HTR-8/SVneo (cell line): ENCODE measurements at places on chromosomes 12 and 14.

DNA sequence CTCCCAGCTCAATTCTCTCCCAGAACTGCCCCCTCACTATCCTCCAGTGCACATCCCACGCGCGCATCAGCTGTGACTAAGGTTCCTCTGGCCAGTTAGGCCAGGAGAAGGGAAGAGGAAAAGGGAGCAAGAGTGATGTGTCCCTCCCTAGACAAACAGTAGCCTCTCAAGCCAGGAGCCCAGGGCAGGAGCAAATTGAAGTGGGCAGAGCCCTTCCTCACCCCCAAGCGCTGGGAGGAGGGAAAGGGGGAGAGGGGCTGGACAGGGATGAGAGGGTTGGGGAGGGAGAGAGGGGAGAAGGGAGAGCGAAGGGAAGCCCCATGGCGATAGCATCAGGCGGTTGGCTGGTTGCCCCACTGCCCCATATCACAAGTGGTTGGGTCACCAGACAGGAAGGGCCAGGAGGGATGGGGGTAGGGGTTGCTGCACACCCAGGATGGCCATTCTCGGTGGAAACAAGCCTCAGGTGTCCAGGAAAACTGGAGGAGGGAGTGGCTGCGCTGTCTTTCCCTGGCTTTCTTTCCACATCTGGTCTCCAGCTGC is 1.1 kb downstream of the CD63 start:
- DNase-seq: no peak

DNA sequence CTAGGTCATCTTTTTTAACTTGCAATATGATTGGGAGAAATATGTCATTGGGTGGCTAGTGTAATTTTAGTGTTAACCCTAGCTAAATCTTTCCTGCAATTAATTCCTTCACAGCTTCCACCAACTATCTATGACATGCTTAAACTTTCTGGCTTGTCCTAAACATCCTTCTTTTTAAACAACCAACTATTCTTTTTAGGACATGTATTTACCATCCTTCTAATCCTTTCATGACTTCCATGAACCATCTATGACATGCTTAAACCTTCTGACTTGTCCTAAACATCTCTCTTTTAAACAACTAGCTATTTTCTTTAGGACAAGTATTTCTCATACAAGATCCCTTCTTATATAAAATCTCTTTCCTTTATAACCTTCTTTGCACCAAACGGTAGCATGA is 179.6 kb upstream of the PDZRN4 start:
- no peak for DNase-seq

DNA sequence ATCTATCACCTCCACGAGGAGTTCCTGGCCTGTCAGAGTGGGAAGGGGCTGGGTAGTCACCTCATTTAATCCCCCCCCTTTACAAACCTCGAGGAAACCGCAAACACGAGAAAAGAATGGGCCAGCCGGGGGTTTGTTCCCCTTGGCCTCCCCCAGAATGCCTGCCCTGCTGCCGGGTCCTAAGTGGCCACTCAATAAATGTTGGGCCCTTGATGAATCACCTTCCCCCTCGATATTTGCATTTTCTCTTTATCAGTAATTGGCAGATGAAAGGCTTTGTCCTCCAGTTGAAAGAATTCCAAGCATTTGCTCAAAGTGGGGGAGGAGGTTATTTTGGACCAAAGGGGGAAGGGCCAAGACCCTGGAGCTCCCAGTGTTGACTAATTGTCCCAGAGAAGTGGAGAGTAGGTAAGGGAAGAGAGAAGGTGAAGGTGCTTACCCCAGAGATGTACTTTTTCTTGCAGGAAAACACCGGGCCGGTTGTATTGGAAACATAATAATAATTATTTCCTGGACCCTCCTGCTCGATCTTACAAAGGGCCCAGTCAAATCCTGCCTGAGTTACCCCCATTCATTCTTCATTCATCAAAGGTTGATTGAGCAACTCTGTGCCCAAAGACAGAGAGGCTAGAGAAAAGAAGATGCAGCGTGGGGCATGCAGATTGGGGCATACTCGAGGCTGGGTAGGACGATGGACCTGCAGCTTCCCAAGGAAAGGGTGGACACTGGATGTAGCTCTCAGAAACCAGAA is 1.9 kb upstream of the KDM2B start:
- DNase-seq: no peak

DNA sequence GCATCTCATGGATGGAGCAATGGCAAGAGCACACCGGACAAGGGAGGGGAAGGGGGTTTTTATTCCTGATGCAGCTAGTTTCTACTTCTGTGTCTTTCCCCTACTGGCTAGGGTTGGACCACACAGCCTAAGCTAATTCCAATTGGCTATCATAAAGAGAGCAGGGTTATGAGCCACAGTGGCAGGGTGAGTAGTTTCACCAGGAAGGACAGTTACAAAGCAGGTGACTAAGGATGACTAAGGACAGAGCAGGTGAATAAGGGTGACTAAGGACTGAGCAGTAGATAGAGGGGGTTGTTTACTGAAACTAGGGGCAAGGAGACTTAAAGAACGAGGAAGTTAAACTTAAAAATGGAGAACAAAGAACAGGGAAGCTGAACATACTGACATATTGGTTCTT is 321.4 kb upstream of the SEL1L start:
- DNase-seq: no peak

- DNase-seq: no peak
Measured at GRCh38 chr12:130658145-130658911, 57.8 kb downstream of the RIMBP2 start.
